ENCODE measurements at places on chromosomes 16 and 17.
A peak's percentile ranks its signal among the peaks of the same experiment; 100 is the strongest.

- no peak for DNase-seq
Measured at GRCh38 chr16:68324780-68325357, 14.1 kb downstream of the PRMT7 start.

- no peak for DNase-seq
Measured at GRCh38 chr16:8722025-8722348, 47.6 kb downstream of the ABAT start.

- DNase-seq: no peak
Measured at GRCh38 chr16:8899709-8900317, 17.7 kb downstream of the LITAFD start.

DNA sequence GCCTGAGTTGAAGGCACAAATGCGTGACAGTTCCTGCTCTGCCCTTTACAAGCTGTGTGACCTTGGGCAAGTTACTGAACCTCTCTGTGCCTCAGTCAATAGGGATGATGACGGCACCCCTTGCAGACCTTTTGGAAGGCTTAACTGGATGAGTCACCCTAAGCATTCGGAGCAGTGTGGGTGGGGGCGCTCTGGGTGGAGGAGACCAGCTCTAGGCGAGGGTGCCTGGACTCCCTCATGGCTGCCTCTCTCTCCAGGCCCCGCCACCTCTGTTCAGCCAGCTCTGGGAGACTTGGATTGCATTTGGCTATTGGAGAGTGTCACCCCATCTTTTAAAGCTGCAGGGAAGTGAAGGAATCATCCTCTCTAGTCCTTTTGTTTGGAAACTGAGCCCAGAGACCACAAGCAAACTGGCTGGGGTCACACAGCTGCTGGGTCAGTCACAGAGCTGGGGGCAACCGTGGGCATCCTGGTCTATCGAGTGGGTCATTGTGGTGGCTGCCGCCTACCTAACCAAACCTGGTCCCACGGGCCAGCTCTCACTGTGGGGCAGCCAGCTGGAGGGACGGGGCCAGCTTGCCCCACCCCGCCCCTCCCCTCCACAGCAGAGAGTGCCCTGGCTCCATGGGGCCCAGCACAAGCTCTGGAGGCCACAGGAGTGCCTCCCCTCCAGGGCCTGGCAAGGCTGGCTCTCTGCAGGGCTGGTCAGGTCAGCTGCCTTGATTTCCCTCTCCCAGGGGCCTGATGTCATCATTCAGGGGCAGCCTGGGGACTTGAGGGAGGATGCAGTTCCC is 20.2 kb upstream of the GSE1 start:
- DNase-seq: no peak

GRCh38 chr16:29663016-29663806 is at the start of gene SPN:
Gene SPN, plus strand, starts transcription at chr16:29663247. Its CDS starts 482 bp downstream, at chr16:29663729.
- DNase-seq: no peak

DNA sequence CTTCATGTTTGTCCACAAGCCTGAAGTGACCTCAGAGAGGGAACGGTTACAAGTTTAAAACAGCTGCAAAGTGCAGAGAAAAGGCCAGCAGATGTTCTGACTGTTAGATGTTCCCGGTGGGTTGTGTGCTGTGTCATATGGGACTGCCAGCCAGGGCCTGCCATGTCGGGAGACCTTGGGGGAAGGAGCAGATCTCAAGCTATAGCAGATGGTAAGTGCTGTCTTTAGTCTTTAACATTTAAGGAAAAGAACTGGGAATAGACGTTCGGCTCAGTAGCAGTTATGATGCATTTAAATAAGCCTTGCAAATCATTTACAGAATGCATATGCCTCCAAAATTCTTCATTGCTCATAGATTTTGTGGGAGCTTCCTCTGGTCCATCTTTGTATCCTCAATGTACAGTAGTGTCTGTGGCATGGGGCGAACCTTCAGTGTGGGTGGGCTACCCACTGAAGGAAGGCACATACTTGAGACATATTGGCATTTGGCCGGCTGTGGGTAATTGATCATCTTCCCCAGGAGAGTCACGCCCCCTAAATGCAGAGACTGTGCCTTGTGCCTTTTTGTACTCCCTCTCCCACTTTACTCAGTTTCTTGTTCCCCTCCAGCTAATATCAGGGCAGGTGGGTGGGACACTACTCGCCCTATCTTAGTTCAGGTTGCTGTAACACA is 131.9 kb downstream of the NPIPB5 start:
- DNase-seq: no peak

DNA sequence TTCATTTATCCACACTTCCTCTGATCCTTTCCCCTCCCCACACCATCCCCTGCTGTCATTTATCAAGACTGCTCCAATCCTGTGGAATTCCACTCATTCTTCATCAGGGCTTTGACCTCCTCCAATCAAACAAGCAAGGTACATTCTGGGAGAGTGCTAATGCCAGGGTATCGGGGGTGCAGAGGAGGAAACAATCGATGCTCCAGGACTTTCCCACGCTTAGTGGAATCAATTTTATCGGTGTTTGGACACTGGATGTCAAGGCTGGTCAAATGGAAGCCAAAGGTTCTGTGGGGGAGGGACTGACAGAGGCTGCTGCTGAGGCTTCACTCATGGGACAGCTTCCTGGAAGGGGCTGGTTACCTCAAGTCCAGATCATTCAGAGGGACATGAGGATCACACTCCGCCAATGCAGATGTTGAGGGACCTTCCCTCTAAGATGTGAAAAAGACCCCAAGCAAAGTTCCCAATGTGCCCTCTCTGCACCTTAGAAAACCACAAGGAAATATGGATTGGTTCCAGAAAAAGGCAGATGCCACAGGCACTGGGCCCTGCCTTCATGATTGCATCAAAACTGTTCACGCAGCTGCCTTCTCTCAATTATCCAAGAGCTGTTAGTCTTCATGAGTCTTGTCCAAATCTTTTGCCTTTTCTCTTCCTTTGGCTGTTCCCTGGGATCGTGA is 44.7 kb upstream of the SOX9 start:
- DNase-seq: no peak

GRCh38 chr16:87178977-87179376 is 138.2 kb downstream of the C16orf95 start:
- DNase-seq: no peak

DNA sequence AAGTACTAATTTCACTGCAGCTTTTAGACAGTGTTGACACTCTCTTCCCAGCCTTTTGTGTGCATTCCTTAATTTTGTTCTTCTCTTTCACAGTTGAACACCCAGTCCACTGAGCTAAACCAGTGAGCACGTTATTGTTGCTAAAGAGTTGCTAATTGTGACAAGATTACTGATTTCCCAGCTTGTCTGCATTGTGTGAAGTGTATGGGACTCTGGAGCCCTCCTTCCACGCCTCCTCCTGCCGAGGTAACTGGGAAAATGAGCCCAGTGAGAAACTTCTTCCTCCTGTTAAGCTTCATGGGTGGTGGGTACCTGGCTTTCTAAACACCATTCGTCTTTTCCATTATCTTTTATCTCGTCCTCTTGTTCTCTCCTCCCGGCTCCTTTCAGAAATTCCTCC is 29.8 kb upstream of the DNAH17 start:
- DNase-seq: no peak

DNA sequence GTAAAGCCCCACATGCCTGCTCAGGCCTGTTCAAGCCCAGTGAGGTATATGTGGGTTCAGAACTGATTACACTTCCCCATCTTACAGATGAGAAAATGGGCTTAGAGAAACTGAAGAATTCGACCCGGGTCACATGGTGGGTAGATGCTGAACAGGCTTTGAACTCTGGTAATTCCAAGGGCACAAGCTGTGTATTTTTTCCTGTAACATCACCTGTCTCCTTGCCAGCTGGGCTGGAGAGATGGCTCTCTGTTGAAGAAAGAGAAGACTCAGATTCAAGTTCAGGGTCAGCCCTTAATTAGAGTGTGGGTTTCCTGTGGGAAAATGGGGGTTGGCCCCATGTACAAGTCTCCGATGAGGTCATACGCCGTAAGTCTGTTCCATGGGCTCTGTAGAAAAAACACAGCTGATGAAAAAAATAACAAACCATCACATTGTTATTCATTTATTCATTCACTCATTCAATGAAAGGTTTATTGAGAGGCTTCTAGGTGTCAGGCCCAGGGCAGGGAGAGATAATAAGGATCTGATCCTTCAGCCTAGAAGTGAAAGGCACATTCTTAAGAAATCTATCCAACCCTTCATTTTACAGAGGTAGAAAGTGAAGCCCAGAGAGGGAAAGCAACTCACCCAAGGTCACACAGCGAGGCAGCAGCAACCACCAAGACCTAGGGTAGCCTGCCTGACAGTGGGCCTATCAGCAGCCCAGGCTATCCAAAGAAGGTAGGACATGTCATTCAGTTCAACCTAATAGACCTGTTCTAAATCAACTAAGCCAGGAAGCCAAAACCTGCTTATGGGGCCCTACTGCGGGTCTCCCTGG is 482.8 kb downstream of the SOX9 start:
- DNase-seq: no peak

GRCh38 chr17:42279776-42280630 is 3.8 kb upstream of the STAT5B start:
- DNase-seq: no peak

GRCh38 chr16:63447121-63447520 is 1410.9 kb upstream of the CDH8 start:
- no peak for DNase-seq

DNA sequence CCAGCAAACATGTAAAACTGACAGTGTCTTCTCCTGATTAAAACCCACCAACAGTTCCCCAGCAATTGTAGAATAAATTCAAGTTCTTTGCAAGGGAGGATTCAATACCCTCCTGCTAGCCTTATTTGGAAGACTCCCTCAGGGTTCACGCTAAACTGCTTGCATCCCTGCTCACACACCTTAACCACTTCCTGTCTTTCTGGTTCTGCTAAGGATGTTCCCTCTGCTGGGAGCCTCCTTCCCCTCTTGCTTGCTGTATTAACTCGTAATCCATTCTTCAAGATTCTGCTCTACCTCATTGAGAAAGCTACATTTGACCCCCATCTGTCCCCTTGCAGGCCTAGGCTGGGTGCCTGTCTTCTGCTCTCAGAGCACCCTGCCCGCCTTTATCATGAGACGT is 2.3 kb upstream of the SHISA6 start:
- no peak for DNase-seq

DNA sequence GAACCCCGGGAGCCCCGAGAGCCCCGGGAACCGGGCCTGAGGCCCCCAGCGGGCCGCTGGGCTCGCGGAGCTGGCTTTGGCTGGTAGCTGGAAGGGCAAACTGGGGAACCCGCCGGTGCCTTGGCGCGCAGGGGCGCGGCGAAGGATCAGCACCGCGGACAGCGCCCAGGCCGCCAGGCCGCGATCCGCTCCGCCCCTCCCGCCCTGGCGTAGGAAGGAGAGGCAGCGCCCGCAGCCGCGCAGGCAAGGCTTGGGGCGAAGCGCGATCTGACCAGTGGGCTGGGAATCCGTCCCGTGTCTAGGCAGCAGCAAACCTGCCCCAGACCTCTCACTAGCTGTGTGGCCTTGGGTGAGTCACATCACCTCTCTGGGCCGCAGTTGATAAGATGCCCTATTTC is 331 bp upstream of the CCDC92B start:
- DNase-seq: peak; percentile 6

DNA sequence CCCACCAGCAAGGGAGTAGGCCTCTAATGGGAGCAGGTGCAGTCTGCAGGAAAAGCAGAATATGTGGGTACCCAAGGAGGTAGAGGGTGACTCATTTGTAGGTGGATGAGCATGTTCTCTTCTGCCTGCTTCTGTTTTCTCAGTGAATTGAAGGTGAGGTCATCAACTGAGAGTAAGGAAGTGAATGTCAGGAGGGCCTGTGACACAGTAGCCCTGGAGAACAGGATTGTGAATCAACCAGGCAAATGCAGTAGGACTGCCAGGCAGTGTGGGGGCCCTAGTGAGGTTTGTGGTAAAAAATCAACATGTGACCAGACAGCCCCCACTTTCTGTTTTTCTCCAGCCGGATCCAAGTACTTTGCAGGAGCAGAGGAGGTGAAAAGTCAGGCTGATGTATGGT is 150.5 kb upstream of the SOX9 start:
- peak; percentile 25 for DNase-seq

GRCh38 chr16:87441886-87442580 is 49.9 kb downstream of the MAP1LC3B start:
- no peak for DNase-seq

GRCh38 chr17:14222611-14223010 is 14.1 kb downstream of the CDRT15 start:
- no peak for DNase-seq

GRCh38 chr17:65035704-65036103 is 20.8 kb downstream of the GNA13 start:
- DNase-seq: no peak

DNA sequence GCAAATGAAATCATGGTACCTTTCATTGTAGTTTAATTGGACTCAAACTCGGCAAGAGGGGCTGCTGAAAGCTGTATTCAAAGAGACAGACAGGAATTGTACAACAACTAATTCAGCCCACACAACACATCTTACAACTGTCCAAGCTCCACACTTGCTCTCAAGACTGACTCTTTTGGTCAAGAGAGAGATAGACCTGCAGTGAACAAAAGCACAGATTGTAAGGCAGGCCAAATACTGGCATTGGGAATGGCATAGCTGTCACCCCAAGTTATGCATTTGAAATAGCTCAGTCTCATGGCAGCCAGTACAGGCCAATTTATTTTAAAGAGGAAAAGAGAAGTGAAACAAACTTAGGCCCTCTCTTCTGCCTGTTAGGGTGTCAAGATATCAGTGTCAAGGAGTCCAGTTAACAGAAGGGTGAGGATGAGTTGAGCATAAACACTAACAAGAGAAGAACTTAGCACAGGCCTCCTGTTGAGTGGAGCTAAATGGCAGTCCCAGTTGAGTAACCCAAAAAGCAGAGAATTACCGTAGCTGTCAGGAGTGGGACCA is 215.7 kb downstream of the IRX3 start:
- DNase-seq: no peak

- no peak for DNase-seq
Measured at GRCh38 chr16:49590166-49590871, 216.7 kb downstream of the C16orf78 start.

DNA sequence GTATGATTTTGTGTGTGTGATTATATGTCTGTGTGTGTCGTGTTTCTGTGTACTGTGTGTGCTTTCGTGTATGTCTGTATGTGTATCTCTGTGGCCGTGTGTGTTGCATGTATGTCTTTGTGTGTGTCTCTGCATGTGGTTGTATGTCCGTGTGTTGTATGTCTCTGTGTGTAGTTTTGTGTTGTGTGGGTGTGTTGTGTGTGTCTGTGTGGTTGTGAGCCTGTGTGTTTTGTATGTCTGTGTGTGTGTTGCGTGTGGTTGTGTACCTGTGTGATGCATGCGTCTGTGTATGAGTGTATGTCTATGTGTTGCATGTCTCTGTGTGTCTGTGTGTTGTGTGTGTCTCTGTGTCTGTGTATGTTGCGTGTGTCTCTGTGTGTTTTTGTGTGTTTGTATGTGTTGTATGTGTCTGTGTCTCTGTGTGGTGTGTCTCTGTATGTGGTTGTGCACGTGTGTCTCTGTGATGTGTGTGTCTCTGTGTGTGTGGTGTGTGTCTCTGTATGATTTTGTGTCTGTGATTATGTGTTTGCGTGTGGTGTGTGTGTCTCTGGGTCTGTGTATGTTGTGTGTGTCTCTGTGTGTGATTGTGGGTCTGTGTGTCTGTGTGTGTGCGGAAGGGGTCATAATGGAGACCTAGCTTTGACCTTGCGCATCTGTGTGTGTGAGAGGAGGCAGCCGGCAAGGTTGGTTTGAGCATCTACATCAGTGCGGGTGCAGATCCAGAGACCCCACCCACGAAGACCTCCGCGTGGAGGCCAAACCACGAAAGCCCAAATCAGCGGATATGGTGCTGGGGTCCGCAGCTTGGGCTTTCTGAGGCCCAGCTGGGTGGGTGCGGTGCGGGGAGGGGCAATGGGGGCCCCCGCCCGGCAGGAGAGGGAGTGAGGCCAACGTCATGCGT is 212.6 kb upstream of the GSE1 start:
- DNase-seq: no peak

- DNase-seq: no peak
Measured at GRCh38 chr16:10228779-10229178, 46.6 kb upstream of the GRIN2A start.

Data from skeletal muscle cell (primary cell).